Stimulated activated CD8-positive, alpha-beta memory T cell treated with anti-CD3 and anti-CD28 coated beads, Interleukin-7, amount 100 ng/mL, for 24 hours (primary cell): ENCODE measurements at places on chromosomes 4 and X.

DNA sequence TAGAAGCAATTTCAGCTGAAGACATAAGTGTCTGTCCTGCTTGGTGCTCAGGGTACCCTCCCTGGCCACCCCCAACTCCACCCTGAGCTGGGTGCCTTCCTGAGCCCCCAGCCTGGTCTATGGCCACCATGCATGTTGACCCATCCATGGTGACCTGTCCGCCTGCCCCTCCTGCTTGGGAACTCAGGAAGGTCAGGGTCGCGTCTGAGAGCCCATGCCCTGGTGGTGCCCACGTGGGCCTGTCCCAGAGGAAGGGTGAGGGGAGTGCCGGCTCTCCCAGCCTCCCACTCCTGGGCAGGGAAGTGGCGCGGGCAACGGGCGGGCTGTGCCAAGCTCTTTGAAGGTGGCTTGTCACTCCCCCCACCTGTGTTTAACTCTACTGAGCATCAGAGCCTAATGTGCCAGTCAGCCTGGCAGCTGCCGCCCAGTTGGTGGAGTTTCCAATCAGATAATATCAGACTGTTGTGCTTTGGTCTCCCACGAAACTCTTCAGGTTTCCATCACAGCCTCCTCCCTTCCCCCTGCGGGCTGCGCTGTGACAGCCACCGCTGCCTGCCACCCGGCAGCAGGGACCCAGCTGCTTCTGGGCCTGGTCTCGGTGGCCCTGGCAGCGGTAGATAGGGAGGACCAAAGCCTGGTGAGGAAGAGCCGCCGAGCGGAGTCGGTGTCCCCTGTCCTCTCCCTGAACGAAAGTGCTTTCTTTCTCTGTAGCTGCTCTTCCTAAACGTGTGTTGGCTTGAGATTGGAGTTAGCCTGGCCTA is 4.8 kb downstream of the SH3BP2 start:
- no peak for DNase-seq

DNA sequence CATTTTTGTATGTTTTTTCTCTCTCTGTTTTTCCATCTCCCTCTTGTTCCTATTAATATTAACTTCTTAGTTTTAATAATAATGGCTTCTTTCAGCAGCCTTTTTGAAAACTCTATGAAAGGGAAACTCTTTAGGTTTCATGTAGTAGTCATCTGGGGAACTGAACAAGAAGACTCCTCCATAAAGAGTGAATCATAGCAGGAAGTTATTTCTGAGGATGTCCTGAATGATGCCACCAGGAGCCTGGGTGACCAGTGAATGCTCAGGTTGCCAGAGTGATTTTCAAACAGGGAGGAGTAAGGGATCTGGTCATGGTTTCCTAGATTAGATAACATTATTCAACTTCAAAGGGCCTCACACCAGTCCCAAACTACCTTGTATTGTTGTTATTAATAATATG is 212.8 kb upstream of the PDE5A start:
- no peak for DNase-seq

DNA sequence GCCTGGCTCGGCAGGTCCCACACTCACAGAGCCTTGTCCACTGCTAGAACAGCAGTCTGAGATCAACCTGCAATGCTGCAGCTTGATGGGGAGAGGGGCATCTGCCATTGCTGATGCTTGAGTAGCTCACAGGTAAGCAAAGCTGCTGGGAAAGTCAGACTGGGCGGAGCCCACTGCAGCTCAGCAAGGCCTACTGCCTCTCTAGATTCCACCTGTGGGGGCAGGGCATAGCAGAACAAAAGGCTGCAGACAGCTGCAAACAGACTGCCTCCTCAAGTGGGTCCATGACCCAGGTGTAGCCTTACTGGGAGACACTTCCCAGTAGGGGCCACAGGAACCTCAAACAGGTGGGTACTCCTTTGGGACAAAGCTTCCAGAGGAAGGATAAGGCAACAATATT is 110.6 kb upstream of the ADAMTS3 start:
- DNase-seq = no peak

- DNase-seq = no peak
These were observed 11.6 kb upstream of the TTC29 start for GRCh38 chr4:146957237-146957636.

DNA sequence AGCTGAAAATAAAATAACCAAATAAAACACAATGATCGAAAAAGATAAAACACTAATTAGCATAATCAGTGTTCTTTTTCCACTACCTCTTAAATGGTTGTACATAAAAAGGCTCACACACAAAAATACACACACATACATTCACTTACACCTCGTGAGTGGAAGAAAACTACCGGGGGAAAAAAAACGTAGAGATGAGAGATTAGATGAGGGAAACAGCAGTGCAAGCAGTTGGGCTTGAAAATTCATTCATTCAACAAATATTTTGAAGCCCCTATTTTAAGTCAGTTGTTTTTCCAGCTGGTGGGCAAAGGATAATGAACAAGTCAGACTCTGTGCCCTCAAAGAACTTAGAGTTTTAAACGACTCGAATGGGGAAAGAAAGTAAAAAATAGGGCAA is 1.0 kb downstream of the TBCK start:
- DNase-seq = no peak

DNA sequence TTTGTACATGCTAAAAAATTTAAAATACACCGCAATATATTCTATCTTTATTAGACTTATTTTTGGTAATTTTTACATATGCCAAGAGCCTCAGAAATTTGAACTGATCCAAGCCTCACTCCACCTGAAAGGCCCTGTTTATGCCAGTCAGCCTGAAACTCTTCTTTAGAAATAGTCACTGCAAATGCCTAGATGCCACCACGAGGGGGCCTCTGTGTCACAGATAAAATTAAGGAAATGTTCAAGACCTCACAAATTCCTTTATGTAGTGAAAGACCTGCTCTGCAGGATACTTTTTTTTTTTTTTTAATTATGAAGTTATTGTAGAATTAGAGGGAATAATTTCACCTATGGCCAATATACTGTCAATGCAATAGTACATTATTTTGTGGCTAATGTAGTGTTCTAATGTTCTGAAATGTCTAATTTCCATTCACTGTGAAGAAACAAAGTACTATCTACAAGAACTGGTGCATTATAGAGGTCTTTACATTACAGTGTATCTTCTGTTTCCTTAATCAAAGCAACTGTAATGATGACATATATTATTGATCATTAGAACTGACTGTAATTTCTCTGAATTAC is 69.8 kb downstream of the DTHD1 start:
- DNase-seq = peak; percentile 52

DNA sequence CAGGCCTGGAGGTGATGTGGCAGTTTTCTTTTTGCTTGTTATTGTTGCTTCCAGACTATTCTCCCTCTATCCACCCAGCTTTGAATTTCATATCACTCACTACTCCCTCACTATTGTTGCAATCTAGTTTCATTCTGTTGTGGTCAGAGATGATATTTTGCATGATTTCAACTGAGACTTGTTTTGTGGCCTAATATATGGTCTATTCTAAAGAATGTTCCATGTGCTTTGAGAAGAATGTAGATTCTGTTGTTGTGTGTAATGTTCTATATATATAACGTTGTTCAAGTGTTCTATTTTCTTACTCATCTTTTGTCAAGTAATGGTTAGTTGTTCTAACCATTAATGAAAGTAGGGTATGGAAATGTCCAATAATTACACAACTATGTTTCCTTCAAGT is 59.0 kb downstream of the THOC2 start:
- DNase-seq = no peak

- no peak for DNase-seq
These were observed 2.5 kb downstream of the SH3BP2 start for GRCh38 chr4:2795300-2795892.

DNA sequence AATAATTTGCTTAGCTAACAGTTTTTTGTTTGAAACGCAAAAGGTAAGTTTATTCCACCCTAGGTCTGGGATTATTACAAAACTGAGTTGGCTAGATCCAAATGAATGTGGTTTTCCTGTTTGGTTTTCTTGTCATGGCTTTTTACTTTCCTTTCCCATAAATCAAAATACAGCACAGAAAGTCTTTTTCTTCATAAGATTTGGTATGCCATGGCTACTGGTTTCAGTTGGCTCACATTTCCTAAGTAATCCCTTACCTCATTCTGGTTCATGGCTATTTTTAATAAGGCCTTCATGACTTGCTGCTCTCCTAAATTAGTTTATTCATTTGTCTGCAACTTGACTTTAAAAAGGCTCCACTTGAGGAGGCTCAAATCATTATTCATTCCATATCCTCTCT is 12.9 kb upstream of the PAK3 start:
- DNase-seq = no peak

- no peak for DNase-seq
These were observed 19.2 kb upstream of the SPON2 start for GRCh38 chr4:1191621-1192020.

DNA sequence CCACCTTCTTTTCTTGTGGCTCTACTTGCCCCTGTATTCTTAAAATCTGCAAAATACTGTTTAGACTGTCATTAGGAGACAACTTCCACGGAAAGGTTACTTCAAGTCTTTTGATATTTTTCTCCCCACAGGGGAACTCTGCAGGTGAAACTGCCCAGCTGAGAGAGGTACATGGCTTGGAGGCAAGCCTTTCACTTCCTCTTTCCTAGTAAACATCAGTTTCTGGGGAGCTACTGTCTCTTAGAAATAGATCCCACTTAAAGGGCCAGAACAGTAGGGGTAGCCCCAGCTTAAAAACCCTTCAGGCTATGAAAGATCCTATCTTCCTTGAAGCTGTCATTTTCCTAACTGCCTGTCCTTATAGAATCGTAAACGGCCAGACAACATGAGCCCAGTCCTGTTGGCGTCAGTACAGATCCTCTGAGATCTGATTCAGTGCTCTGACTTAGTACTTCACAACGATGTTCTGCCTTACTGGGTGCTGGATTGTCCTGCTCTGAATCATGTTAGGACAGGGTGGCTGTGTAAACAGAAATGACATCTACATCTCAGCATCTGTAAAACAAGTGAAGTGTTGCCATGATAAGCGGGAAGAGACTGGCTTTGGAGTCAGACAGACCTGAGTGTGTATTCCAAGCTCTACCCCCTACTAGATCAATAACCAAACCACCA is 102.1 kb downstream of the ITIH6 start:
- no peak for DNase-seq

- no peak for DNase-seq
These were observed 1.5 kb upstream of the NKX6-1 start for GRCh38 chr4:84500386-84501201.

- no peak for DNase-seq
These were observed 9.1 kb downstream of the PITX2 start for GRCh38 chr4:110613745-110614144.

- DNase-seq = no peak
These were observed 1075.0 kb upstream of the TENM3 start for GRCh38 chr4:181168011-181168805.

- DNase-seq = no peak
These were observed 151.3 kb downstream of the THOC2 start for GRCh38 chrX:123581586-123581985.

DNA sequence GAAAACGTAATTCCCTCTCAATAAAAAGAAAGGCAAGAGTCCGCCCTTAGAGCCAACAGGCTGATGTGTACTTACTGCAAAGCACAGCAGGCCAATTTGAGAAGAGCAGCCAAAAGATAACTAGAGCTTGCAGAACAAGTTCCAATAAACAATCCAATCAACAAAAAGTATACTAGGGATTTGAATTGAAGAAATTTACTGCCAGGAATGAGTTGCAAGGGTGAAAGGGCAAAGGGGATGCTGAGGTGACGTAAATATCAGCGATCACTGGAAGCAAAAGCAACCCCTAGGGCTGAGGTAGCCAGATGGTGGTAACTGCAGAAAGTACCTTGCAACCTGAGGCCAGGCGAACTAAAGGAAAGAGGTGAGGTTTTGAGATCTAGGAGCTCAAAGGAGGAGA is 152.1 kb upstream of the TENM3 start:
- DNase-seq = no peak

DNA sequence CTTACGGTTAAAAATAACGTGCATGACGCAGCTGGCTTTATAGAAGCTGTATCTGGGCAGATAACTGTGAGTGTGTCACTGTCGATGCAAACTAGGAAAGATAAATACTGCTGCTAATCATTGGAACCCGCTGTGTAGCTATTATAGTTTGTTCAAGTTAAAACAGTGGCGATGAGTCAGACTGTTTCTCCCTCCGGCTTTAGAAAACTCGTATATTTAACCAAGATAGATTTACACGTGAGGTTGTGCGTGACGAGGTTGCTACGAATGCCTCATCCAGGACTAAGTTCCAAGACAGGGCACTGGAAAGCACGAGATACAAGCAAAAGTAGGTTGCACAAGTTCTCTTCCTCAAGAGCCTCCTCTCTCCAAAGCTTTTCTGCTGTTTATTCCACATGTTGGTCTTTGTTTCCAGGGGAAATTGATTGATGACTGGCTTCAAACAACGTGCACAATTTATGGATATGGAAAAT is 270.7 kb downstream of the FBXW7 start:
- DNase-seq = no peak

DNA sequence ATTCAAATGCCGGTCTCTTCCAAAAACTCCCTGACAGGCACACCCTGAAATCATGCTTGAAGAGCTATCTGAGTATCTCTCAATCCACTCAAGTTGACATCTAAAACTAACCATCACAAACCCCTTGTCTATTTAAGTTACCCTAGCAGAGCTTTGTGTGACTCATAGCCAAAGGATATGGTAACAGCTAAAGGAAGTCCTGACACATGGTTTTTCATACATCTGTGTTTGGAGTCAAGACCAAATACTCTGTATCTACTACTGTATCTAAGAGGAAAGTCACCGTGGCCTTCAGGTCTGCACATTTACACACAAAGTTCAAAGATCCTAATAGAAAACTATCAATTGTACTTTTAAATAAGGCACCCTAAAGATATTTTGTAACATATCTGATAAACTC is 239.6 kb upstream of the VCX start:
- no peak for DNase-seq

DNA sequence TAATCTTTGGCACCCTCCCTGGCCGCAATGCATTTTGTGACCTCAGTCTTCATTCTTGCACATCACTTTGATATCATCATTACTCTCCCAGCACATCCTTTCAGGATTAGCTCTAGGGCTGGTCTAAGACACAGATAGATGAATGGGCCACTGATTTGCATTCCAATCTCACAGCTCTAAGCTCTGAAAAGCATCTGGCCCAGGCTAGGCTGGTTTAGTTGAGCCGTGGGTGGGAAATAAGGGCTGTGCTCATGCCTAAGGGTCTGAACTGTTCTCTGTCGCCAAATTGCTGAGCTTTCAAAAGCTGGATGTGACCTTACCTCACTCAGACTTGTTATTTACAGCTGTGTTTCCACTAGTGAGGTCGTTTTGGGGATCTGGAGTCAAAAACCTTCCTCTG is 30.0 kb upstream of the SLC9A7 start:
- no peak for DNase-seq

- no peak for DNase-seq
These were observed 4.2 kb downstream of the GSTCD start for GRCh38 chr4:105712766-105713165.

- DNase-seq = no peak
These were observed 31.6 kb upstream of the ARHGEF6 start for GRCh38 chrX:136812286-136812685.

DNA sequence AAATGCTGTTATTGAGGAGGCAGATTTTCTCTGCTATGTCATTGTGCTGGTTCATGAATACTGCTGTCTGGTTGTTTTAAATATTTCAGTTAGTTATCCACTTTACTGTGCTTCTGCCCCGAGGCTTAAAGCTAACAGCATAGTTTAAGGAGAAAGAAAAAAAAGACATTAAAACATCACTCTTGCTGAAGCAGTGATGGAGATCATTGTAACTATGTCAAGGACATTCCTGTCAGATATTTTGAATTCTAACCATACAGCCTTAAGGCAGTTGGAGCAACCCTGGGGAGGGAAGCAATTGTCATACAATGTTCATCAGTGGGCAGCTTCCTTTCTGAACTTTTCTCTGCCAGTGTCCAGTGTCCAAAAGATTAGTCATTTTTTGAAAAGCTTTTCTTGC is 199.0 kb upstream of the DDX53 start:
- no peak for DNase-seq

GRCh38 chr4:75494563-75494962 is 19.6 kb downstream of the RCHY1 start:
- no peak for DNase-seq
